ENCODE measurements at places on chromosomes 16 and 17.

DNA sequence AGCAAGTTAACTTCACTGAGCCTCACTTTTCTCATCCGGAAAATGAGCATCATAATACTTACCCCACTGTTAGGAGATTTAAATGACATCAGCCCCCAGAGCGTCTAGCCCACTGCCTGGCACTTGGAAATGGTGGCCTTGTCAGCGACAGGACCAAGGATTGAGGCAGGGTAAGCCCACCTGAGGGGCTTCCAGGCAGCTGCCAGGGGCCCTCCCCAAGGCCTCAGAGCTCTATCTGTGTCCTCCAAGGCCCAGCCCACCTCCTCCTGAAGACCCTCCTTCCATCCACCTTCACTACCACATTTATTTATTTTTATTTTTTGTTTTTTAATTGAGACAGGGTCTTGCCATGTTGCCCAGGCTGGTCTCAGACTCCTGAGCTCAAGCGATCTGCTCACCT lies 13.8 kb downstream of the PITPNM3 start:
- no peak for DNase-seq

DNA sequence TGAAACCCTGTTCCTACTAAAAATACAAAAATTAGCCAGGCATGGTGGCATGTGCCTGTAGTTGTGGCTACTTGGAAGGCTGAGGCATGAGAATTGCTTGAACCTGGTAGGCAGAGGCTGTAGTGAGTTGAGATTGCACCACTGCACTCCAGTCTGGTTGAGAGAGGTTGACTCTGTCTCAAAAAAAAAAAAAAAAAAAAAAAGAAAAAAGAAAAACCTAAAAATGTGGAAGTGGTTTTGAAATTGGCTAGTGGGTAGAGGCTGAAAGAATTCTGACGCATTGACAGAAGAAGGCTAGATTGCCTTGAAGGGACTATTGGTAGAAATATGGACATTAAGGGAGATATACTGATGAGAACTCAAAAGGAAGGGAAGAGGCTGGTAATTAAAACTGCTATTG lies 33.6 kb upstream of the CPPED1 start:
- DNase-seq: no peak

DNA sequence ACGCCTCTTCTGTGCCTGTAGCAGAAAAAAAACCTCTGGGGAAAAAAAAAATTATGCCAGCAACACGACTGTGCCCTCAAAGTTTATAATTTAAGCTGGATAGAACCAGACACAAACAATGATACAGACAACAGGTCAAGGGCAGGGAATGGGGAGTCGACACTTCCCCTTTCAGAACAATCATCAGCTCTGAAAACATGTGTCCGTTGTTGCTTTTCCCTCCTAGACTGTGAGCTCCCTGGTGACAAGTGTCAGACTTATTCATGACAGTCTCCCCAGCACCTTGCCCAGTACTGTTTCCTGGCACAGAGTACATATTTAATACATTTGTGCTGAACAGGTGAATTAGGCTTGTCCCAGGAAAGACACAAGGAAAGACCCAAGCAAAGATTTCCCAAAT lies 178.3 kb downstream of the SOX9 start:
- DNase-seq: no peak

DNA sequence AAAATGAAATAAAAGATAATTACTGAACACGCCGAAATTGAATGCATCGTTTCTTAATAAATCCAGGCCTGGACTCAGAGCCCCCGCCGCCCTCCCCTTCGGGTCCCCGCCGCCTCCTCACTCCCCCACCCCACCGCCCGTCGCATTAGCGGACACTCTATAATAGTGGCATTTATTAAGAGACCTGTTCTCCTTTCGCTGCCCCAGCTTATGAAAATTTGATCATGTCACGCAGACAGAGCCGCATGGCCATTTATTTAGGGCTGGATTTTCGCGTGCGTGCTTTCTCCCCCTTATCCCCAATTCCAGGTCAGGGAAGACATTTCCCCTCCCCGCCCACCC lies 6.3 kb upstream of the HOXB2 start:
- no peak for DNase-seq

DNA sequence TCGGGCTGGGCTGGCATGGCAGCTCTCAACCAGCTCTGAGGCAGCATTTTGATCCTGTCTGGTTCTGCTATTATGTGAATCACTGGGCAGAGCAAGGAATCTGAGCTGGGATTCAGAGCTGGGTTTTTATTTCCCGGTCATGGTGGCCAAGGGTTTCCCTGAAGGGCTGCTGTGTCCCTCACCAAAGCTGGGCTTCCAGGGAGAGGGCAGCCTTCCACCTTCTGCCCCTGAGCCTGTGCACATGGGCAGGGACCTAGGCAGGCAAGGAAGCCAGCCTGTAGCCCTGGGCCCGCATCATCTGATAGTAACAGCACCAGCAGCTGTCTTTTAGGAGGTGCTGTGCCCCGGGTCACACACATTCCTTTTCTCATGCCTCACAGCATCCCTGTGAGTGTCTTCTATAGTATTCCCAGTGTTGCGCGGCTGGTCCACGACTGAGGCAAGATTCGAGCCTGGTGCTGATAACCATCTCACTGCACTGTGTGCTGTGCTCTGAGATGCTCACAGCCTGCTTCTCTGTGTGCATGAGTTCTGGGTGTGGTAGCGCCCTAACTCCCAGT lies 85.3 kb upstream of the PLCG2 start:
- DNase-seq: no peak

DNA sequence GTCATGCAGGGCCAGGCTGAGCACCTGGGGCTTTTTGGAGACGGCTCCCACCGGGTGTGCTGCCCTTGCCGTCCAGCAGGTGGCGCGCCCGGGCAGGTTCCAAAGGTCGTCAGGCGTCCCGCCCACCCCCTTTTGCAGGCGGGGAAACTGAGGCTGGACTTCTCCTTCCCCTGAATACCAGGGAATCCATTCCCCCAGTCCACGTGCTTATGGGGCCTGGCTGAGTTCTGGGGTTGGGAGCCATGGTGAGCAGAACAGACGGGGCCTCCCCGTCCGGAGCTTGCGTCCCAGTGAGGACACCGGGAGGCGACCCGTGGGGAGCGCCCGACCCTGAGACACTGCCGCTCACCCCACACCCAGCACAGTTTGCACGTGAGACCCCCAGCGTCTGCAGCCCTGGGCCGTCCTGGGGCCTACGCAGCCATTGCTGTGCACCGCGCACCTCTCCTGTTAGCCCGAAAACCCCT lies 51.8 kb upstream of the JPH3 start:
- peak; percentile 44 for DNase-seq

DNA sequence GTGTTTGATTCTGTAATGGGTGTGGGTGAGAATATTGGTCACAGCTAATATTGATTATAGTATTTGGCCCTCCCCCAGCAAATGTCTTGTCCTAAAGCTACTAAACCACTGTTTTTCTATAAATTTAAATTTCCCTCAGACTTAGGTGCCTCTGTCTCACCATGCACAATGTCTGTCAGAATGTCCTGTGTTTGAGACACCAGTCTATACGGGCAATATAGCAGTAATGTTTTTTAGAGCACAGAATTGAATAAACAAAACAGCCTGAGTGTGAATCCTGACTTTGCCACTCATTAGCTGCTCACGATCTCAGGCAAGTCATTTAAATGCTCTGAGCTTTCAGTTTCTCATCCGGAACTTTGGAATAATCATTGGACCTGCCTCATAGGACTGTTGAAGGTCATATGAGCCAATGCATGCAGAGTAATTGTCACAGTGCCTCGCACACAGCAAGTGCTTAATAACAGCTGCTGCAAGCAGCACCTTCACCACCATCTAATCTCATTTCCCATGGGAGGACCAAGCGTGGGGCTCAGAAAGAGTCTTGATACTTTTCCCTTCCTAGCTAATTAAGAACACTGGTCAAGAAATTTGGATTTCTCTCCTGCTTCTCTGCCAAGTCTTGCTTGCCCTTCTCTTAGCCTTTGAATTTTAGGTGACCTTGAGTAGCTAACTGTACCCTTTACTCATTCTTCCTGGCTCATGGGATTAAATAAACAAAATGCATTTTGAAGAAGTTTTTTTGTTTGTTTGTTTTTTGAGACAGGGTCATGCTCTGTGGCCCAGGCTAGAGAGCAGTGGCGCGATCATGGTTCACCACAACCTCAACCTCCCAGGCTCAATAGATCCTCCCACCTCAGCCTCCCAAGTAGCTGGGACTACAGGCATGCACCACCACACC lies 9.8 kb downstream of the HLF start:
- DNase-seq: no peak

DNA sequence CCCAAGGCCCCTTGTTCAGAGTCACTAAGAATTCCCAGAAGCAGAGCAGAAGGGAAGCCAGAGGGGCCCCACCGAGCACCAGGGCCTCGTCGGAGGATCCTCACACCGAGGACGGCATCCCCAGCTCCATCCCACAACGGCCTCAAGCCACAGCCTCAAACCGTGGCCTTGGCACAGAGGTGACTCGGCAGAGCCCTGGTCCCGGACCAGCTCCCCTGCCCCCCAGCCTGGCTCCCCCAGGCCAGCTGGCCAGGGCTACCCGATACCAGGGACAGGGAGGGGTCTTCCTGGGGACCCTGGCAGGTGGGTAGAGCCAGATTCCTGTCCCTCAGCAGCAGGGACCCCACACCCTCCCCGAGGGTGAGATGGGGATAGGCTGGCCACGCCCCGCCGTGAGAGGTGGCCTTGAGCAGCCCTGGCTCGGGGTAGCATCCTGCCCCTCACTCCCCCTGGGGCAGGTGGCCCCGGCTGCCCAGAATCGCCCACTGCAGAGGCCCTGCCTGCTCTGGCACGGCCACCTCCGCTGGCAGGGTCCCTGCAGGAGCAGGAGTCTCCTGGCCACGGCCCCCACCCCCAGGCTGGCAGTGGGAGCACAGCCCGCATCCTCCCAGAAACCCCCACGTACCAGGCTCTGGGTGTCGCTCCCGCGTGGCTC lies 5.6 kb upstream of the PVALEF start:
- DNase-seq: no peak

All from effector CD8-positive, alpha-beta T cell (primary cell).